ENCODE measurements at places on chromosomes 7 and 10.

DNA sequence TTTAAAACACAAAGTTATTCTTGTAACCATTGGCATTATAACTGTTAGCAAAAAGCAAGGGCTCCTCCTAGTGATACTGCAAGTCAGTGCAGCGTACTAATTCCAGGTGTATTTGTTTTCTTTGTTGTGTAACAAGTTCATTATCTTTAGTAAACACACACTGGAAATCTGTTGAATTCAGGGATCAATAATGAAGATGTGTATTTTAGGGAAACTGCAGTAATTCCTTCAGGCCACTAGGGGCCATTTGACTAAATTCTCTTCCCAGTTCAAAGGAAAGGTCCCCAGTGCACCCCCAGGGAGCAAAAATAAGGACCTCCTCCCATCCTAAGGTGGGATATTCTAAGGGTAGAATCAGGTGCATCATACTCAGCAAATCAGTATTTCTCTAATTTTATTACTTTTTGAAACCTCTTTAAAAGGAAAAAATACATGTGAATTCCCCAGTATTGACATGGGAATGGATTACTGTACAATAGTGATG is 158.6 kb upstream of the LYZL1 start:
- DNase-seq: peak; percentile 13

DNA sequence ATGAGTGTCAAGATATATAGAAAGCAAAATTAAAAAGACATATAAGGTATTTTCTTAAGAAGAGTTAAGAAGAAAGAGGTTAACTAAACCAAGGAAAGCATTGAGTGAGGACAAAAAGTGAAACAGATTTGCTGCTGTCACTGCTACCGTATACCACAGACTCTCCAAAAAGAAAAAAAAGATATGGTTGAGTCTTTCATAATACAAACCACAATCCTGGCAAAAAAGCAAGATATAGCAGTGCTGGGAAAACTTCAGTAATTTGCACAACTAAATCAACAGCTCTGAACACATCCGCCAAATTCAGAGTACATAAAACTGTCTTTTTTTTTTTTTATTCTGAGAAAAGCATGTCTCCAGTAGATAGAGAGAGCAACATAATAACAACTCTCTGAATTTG is 114.7 kb downstream of the ETV1 start:
- DNase-seq: no peak

DNA sequence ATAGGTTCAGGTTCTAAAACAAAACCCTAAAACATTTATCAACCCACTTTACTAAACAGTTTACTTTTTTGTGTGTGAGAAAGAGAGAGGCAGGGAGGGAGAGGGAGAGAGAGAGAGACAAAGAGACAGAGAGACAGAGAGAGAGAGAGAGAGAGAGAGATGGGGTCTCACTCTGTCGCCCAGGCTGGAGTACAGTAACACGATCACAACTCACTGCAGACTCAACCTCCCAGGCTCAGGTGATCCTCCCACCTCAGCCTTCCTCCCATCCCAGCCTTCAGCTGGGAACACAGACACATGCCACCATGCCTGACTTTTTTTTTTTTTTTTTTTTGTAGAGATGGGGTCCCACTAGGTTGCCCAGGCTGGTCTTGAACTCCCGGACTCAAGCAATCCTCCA is 52.9 kb downstream of the PARD3 start:
- no peak for DNase-seq

- peak; percentile 22 for DNase-seq
These were observed 24.5 kb upstream of the KCTD7 start for GRCh38 chr7:66604198-66604597.

- DNase-seq: peak; percentile 62
These were observed at the start of gene CUX1 for GRCh38 chr7:101817471-101818286. Gene CUX1 (plus strand): TSS chr7:101817626. CDS start chr7:101817640, 14 bp downstream.

DNA sequence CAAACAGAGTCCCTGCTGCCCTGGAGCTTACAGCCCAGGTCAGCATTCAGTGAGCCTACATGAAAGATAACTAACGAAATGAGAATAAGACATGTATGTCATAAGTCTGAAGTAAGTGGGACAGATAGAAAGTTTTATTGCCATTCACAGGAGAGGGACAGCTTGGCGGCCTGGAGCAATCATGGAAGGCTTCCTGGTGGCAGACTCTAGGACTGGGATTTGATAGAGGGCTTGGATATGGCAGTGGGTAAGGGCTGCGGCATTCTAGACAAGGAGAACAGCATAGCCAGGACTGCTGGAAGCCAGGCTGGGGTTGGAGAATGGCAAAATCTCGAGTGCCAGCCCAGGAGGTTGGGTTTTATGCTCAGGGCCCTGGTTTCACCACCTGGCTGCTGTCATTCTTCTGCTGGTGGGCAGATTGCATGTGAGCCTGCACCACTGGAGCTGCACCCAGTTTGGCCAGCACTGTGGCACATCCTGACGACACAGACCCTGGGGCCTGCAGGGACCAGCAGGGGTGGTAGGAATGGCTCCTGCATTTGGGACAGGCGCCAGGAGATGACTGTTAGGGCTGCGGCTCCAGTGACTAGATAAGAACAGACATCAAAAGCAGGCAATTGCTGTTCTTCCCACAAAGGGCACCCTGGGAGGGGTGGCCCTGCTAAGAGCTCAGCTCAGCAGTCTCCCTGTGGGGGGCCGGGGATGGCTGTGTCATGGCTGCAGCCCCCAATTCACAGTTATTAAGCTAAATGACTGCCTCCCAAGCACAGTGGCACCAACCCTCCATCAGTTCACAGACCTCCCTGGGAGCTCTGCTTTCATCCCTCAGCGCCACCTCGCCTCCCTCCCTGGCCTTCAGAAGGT is 161.1 kb downstream of the RPS24 start:
- DNase-seq: no peak

GRCh38 chr10:124740369-124741280 is 3.6 kb downstream of the FAM53B start:
- peak; percentile 82 for DNase-seq

- no peak for DNase-seq
These were observed 118.8 kb downstream of the SKIDA1 start for GRCh38 chr10:21406595-21407193.

GRCh38 chr7:48052748-48053147 is 17.4 kb downstream of the C7orf57 start:
- peak; percentile 47 for DNase-seq

GRCh38 chr7:107201795-107202450 is 33.1 kb downstream of the HBP1 start:
- DNase-seq: peak; percentile 10

DNA sequence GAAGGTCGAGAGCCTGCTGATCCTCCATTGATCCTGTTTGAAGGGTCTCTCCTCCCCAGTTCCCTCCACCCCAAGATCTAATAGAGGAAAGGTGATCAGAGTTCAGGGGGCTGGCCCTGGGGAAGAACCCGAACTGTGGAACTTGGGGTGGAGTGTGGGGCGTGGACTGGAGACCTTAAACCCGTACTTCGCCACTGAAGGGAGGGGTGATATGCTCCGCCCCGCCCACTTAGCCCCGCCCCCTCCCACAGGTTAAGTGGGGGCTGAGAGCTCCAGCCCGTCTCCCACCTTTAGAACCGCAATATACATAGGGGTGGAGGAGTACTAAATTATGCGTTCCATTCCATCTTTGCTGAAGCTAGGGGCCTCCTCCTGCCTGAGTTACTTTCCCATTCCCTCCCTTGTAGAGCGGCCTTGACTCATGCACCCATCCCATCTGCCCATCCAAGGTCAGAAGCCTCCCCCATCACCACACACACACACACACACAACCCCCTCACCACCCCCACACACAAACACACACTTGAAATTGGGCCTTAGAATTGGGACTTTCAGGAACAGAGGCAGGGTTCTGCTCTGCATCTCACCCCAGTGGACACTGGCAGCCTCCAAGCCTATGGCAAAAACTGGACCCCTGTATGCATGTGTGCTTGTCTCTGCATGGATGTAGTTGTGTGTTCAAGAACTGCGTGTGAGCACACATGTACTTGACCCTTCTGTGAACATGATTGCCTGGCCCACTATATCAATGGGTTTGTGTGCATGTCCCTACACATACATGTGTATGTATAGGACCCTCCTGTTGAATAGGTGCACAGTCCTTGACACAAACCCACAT is 991 bp downstream of the SEMA4G start:
- DNase-seq: no peak

DNA sequence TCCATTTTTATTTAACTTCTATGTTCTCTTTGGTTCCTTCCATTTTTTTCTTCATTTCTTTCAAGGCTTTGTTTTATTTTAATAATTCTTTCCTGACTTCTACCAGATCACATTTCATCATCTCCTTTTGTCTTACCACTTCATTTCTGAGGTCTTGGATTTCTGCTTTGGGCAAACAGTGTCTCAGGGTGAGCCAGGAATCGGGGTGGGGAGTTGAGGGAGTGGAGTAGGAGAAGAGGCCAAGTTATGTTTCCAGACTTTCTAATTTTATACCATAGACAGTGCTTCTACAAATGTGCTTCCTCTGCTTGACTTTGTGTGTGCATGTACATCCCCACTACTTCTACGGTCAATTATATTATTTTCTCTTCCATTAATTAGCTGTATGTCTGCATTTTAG is 112.1 kb downstream of the PRKG1 start:
- no peak for DNase-seq

GRCh38 chr10:130809761-130810515 is 501.6 kb downstream of the TCERG1L start:
- DNase-seq: no peak

GRCh38 chr7:6139189-6139996 is 108.2 kb downstream of the ANKRD61 start:
- peak; percentile 68 for DNase-seq

DNA sequence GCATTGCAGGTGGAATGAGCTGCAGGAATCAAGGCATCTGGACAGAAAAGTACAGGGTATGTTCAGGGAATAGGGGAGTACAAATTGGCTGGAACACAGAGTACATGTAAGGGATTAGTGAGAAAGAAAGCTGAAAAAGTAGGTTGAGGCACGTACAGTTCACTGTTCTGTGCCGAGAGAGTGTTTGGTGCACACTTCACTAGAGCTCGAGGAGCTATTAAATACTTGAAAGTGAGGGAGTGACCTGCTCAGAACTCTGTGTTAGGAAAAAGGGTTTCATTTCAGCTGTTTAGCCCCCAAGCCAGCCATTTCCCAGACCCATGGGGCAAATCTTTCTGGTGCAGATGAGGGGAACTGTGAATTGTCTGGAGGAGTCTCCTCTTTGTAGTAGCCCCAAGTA is 115.2 kb downstream of the TBXAS1 start:
- DNase-seq: no peak

- DNase-seq: peak; percentile 2
These were observed 67.8 kb downstream of the EGFR start for GRCh38 chr7:55086413-55087201.

GRCh38 chr10:100823194-100823593 is 77.8 kb downstream of the PAX2 start:
- DNase-seq: no peak

DNA sequence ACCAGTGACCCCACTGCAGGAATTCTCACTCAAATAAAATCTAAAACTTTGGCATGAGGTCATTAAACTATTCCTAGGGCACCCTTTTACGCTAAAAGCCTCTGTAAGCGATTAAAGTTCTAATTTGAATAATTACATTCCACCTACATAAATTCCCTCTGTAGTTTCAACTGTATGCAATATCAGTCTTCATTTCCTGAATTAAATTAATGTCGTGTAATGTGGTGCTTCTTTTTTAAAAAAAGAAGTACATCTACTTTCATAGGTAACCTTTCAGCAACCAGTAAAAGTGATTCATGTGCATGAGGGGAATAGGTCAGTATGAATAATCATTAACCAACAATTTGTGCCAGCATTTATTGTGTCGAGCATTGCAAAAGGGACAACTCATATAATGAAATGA is 44.7 kb downstream of the IMMP2L start:
- no peak for DNase-seq

GRCh38 chr7:124388751-124389150 is 355.9 kb upstream of the TMEM229A start:
- DNase-seq: no peak

- peak; percentile 69 for DNase-seq
These were observed 458.8 kb downstream of the SORCS1 start for GRCh38 chr10:106705681-106706100.

DNA sequence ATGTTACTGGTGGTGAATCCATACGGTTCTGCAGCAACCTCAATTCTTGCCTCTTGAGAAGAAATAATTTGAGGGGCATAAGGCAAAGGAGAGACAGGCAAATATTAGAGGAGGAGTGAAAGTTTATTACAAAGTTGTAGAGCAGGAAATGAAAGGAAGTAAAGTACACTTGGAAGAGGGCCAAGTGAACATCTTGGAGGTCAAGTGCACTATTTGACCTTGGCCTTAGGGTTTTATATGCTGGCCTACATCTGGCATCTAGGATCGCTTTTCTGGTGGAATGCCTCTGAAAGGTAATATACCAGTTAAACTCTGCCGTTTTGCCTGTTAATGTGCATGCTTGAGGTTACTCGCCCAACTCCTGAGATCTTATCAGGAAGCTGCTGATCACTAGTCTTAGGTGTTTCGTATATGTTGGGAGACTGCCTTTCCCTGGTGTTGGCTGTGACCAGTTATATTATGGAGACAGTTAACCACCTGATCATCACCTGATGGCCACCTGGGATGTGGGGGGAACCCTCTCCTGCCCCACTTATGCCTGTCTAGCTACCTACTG is 66.1 kb upstream of the CYP2C18 start:
- no peak for DNase-seq

DNA sequence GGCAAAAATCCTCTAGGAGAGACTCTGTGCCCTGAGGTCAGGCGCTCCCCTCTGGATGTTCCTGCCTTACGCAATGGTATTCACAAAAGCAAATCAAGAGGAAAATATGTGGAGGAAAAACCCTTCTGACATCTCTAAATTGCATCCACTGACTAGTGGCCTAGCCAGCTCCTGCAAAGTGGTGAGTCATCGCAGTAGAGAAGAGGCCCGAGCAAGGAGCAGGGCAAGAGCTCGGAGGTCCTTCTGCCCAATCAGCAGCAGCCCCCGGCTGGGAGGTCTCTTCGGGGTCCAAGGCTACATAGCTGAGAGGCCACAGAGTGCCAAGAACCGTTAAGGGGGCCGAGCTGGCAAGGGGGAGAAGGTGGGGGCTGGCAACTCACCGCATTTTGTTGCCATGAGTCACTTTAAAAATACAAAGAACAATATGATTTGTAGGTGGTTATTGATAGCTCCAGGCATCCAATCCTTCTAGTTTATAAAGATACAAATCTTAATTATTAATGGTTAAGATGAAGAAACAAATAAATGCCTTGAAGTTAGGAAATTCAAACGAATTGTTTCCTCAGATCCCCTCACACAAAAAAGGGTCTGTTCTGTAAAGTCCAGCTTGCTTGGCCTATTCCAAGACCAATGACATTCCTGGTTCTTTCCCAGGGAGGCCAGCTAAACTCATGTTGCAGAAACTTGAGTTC is 161.6 kb downstream of the PKD1L1 start:
- peak; percentile 53 for DNase-seq

DNA sequence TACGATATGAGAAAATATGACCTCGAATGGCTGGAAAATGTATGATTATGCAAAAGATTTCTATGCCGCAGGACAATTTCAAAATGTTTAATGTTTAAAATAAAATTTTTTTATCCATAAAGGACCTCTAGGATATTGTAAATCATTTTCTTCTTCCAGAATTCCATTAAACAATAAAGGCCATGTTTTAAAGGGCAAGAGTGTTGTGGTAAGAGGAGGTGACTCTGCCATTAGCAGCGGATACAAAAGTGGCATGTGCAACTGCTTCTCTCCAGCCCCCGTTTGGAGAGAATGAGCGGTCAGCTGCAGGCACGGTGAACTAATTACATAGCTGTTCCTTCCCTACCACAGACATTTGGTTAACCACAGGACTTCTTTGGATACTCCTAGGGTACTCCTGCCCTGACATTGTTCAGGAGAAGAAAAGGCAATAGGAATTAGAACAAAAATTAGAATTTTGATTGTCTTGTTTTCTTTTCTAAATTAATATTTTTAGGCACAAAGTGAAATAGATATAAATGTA is 63.8 kb downstream of the HBP1 start:
- DNase-seq: no peak

- DNase-seq: no peak
These were observed 162.2 kb downstream of the EGFR start for GRCh38 chr7:55180963-55181542.

Data from suppressor macrophage (primary cell).